ENCODE measurements at places on chromosomes 16 and 17.

DNA sequence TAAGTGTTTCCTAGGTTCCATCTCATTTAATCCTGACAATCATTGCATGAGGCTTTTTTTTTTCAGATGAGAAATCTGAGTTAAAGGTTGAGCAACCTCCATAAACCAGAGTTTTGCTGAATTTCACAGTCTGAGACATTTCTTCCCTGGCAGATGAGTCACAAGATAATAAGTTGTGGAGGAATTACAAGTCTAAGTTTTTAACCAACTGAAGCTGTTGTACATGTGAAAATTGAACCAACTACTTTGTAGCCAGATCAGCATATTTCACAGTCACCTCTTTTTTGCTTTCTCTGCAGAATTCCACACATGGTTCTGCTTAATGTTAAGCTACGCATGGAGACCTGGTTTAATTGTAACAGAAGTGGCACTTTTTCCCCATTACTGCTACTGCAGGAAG lies 765.6 kb downstream of the CDH11 start:
- no peak for DNase-seq

- no peak for DNase-seq
Observed at GRCh38 chr17:4357030-4357628, 9.3 kb downstream of the UBE2G1 start.

- DNase-seq = no peak
Observed at GRCh38 chr16:70734522-70735095, 48.8 kb upstream of the MTSS2 start.

GRCh38 chr17:9020096-9020823 lies 1.1 kb upstream of the NTN1 start:
- no peak for DNase-seq

- no peak for DNase-seq
Observed at GRCh38 chr16:35450648-35451047, 1991.2 kb downstream of the TP53TG3F start.

GRCh38 chr17:12548558-12548957 lies 117.1 kb upstream of the MYOCD start:
- no peak for DNase-seq

DNA sequence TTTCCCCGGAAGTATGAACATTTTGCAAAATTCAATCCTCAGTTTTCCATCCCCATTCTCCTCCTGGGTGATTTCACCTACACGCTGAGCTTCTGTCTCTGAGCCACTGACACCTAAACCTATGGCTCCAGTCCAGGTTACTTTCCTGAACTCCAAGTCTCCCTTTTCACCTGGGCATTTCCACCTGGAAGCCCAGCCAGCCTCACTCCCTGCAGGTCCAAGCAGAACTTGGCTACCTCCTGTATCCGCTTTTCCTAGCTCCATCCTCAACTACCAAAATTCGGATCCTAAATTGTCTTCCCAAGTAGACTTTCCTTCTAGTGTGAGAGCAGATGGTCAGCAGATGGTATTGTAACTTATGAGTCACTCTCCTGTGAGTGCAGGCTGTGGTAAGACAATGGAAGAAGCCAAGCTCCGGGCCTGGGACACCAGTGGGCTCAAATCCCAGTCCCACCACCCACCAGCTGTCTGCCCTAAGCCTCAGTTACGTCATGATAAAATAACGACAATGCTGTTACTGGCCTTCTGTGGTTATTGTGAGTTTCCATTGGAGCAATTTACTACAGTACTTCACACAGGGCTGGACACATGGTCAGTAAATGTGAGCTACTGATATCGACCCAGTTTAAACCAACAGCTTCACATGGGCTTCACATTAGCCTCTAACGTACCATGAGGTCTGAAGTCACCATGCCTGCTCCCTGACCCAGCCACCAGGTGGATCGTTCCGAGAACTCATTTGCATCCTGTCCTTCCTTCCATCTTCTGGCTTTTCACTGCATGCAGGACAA lies 33.3 kb downstream of the PECAM1 start:
- DNase-seq = no peak

DNA sequence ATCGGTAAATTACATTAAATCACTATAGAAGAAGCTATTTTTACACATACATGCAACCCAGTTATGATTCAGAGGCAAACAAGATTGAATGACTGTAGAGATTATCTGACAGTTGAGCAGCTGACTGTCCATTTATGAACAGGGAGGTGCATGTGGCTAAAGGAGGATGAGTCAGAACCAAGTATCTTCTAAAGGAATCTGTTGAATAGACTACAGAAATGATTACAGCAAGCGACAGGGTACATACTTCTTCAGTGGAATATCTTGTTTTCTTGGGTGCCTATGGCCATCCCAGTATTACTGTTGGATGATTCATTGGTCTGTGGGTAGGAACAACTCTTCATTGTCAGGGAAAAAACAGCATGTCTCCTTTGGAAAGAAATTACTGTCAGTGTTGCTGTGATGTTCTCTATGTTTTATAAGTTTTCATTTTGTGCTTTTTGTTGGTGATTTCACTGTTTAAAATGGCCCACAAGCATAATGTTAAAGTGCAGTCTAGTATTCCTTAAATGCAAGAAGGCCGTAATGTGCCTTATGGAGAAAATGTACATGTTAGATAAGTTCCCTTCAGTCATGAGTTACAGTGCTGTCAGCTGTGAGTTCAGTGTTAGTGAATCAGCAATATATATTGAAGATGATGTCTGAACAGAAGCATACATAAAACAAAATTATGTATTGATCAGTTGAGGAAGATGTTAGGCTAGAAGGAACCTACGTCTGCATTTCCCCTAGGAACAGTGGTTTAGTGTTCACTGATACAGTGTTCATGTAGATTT lies 27.0 kb downstream of the CBFB start:
- no peak for DNase-seq

DNA sequence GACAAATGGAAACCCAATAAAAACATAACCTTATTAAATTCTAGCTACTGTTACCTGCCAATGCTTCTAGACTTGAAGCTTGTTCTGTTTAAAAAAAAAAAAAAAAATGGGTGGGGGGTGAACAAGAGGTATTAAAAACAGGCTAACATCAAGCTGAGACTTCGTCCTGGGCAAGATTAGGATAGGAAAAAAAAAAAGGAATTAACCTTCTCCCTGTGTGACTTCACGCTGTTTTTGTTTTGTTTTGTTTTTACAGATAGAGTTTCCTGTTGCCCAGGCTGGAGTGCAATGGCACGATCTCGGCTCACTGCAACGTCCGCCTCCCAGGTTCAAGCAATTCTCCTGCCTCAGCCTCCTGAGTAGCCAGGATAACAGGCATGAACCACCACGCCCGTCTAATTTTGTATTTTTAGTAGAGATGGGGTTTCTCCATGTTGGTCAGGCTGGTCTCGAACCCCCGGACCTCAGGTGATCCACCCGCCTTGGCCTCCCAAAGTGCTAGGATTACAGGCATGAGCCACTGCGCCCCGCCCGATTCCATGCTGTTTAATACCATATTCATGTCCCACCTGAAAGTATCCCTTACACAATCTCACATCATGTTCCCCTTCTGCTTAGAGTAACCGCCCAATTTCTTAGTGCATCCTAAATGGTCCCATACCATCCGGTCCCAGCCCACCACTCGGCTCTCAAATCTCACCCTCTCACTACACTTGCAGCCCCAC lies 2.2 kb downstream of the USP31 start:
- DNase-seq = no peak

DNA sequence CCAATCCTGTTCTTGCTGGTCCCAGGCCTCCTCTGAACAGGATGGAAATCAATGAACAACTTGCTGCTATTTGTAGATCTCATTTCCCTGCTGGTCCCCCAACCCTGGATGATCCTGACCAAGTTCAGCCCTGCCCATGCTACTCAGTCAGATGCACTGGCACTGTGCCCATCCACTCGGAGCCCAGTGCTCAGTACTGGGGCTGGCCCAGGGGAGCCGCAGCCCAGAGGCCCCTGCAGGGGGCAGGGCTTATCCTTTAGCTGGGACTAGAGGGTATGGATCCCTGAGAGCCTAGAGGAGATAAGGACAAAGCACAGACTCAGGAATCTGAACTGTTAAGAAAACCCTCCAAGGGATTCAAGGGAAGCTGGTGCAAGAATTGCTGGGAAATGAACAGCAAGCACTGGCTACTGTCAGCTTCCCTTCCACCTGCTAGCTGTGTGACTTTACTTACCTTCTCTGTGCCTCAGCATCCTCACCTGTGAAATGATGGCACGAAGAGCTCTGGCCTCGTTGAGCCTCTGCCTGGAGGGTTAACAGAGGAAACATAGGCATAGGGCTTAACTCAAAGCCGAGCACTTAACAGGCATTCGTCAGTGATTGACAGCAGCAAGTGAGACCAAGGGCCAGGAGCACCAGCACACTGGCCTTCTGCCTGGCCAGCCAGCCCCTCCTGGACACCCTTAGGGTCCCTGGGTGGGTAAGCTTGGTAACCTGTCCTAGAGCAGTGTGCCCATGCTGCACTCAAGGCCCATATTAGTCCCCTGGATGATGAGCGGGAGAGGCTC lies 29.8 kb upstream of the C1QL1 start:
- DNase-seq = no peak

DNA sequence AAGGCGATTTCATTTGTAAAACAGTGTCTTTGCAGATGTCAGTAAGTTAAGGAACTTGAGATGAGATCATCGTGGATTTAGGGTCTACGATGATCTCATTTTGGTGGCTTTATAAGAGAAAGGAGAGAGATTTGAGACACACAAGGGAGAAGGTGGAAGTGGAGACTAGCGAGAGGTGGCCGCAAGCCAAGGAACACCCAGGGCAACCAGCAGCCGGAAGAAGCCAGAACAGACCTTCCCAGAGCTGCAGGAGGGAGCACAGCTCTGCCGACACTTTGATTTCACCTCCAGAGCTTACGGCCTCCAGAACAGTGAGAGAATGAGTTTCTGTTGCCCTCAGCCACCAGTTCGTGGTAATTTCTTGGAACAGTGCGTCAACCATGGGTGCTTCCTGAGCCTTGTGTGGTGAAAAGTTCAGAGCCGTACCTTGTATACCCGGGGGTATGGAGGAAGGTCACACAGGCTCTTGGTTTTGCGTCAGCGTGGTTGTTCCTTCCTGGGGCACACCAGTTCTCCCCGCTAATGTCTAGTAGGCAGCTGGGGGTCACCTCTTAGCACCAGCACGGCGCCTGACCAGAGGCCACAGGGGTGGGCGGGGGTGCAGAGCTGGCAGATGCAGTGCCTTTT lies 12.9 kb upstream of the SEC14L1 start:
- no peak for DNase-seq

GRCh38 chr16:84967828-84968227 lies 43.5 kb downstream of the ZDHHC7 start:
- DNase-seq = no peak

GRCh38 chr17:45385331-45385997 lies 47.2 kb downstream of the ARHGAP27 start:
- peak; percentile 56 for DNase-seq

DNA sequence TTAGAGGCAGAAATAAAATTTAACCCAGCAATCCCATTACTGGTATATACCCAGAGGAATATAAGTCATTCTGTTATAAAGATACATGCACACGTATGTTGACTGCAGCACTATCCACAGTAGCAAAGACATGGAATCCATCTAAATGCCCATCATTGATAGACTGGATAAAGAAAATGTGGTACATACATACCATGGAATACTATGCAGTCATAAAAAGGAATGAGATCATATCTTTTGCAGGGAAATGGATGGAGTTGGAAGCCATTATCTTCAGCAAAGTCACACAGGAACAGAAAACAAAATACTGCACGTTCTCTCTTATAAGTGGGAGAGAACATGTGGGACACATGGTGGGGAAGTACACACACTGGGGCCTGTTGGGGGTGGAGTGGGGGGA lies 23.1 kb downstream of the SSH2 start:
- DNase-seq = no peak

- peak; percentile 41 for DNase-seq
Observed at GRCh38 chr17:17354560-17355349, 51.6 kb downstream of the NT5M start.

All from nucleus accumbens (tissue), 56 donors.